ENCODE measurements at places on chromosomes 16 and 17. TPM values are rescaled to one million over a fixed set of nuclear protein-coding genes. Genes with fewer than 3 reads are reported as not detected.

GRCh38 chr17:73414171-73414955 lies 102.6 kb upstream of the CDC42EP4 start:
- no peak for DNase-seq

DNA sequence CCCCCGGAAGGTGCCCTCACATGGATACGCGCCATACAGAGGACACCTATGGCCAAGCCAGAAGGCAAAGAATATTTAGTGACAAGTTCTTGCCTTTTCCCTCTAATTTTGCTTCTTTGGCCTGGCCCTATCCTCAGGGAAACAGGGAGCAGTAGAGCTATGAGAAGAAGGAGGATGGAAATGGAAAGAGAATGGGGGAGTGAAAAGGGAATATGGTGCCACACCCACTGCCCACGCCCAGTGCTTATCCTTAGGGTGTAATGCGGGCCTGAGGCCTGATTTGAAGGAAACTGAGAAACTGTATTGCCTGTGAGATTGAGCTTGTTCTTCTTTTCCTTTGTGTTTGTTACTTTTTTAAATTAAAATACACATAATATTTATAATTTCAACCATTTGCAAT lies 255.1 kb downstream of the HS3ST3A1 start:
- DNase-seq, result no peak

- no peak for DNase-seq
These were observed 74.3 kb upstream of the CES5A start for GRCh38 chr16:55949518-55949917.

The PLD6 gene
- 9.1 TPM for total RNA-seq

The TPSD1 gene
- total RNA-seq, result not detected

The HASPIN gene
- total RNA-seq, result 23.0 TPM
